ENCODE measurements at places on chromosomes 6 and 20. TPM values are rescaled to one million over a fixed set of nuclear protein-coding genes. Genes with fewer than 3 reads are reported as not detected.
A peak's percentile ranks its signal among the peaks of the same experiment; 100 is the strongest.

DNA sequence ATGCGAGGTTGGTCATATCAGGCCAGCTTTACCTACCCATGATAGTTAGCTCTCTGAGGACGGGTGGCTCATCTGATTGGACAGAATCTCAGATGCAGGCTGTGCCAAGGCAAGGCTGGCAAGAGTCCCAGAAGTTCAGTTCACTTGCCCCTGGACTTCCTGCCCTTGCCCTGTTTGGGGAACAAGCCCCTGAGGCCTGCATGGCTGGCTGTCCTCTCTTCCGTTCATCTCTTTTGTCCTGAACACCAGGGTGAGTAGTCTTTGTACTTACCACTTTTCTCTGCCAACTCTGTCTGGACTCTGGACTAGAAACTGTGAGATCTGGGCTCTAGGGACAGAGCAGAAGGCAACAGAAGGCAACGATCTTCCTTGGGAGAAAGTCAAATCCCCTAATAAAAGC, 769.9 kb downstream of the QKI start:
- H3K4me3 ChIP-seq, result no peak overlapping the region
- no peaks in the 10 kb centered on the region for H3K36me3 ChIP-seq
- no peak for DNase-seq

- no peaks in the 10 kb centered on the region for H3K27me3 ChIP-seq
- no peak overlapping the region for H3K27ac ChIP-seq
- DNase-seq, result no peak
- peaks cover 11% of the 10 kb centered on the region for H3K36me3 ChIP-seq
- H3K4me1 ChIP-seq, result peaks cover 6% of the 10 kb centered on the region
These were observed 4.9 kb downstream of the XPO5 start for GRCh38 chr6:43570876-43571441.

DNA sequence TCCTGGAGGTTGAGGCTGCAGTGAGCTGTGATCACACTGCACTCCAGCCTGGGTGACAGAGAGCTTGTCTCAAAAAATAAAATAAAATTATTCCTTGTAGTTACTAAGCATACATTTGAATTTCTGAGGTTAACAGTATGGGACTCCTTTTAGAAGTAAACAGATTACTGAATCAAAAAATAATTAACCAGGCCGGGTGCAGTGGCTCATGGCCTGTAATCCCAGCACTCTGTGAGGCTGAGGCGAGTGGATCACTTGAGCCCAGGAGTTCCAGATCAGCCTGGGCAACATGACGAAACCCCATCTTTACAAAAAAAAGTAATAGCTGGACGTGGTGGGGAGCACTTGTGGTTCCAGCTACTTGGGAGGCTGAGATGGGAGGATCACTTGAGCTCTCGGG, 22.1 kb upstream of the EEF1A1 start:
- no peak for DNase-seq
- H3K4me1 ChIP-seq, result no peaks in the 10 kb centered on the region
- H3K27ac ChIP-seq, result no peak overlapping the region
- H3K36me3 ChIP-seq, result no peaks in the 10 kb centered on the region
- H3K27me3 ChIP-seq, result no peaks in the 10 kb centered on the region
- no peak overlapping the region for H3K4me3 ChIP-seq

GRCh38 chr6:57075092-57075491, 14.9 kb upstream of the ZNF451 start:
- DNase-seq, result no peak
- no peak overlapping the region for H3K4me3 ChIP-seq
- no peaks in the 10 kb centered on the region for H3K27me3 ChIP-seq
- no peak overlapping the region for H3K27ac ChIP-seq
- peaks cover 30% of the 10 kb centered on the region for H3K36me3 ChIP-seq
- no peaks in the 10 kb centered on the region for H3K4me1 ChIP-seq

UBE2C gene
- 69.0 TPM for total RNA-seq

BIRC7 gene
- total RNA-seq, result not detected

DNA sequence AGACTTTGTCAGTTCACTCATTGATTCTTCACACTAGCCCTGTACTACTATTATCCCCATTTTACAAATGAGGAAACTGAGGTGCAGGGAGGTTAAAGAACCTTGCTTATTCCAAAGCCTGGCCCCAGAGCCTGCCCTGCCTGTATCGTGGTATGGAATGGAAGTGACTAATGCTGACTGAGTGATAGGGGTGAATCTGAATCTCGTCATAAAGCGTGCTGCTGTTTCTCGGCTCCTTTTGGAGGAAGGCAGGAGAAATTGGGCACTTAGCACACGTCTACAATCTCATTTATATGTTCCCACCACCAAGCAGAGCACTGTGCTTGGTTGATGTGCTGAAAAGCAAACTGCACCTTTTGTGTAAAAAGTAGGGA, 17.1 kb downstream of the GFRA4 start:
- H3K4me3 ChIP-seq, result no peak overlapping the region
- H3K27me3 ChIP-seq, result no peaks in the 10 kb centered on the region
- no peaks in the 10 kb centered on the region for H3K4me1 ChIP-seq
- DNase-seq, result no peak

- peaks cover 6% of the 10 kb centered on the region for H3K4me1 ChIP-seq
- no peaks in the 10 kb centered on the region for H3K27me3 ChIP-seq
These were observed 21.1 kb upstream of the EDN1 start for GRCh38 chr6:12269110-12269509.

DNA sequence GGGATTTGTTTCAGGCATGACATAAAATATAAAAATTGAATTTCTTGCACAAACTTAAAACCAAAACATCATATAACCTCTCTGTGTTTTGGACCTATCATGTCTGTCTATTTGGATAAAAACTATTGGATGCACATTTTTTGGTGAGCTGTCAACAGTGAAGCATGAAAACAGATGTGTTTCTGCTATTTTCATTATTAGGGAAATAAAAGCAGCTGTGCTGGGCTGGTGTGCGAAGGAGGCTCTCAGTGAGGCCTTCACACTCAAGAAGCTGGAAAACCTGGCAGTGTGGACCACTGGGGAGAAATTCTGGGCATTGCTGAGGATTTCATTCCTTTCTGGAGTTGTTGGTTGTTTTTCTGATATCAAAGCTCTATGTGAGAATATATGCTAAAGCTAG, 395.3 kb downstream of the GJA1 start:
- DNase-seq, result no peak
- H3K36me3 ChIP-seq, result no peaks in the 10 kb centered on the region
- no peak overlapping the region for H3K27ac ChIP-seq
- no peaks in the 10 kb centered on the region for H3K27me3 ChIP-seq
- H3K4me1 ChIP-seq, result peaks cover 3% of the 10 kb centered on the region
- H3K4me3 ChIP-seq, result no peak overlapping the region

DNA sequence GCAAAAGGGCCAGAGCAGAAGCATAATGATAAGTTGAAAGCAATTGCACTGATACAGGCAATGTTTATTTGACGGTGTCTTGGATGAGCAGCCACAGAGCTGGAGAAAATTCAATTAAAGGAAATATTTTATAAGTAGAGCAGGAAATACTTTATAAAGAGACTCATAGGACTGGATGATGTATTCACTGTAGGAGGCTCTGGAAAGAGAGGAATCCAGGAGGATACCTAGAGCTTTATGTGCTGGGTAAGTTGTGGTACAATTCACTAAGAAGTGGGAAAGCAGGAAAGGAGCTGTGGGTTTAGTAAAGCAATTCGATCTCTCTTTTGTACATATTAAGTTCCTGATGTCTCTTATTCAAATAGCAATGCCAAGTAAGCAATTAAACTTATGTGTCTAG, 86.3 kb downstream of the C6orf118 start:
- H3K36me3 ChIP-seq, result no peaks in the 10 kb centered on the region
- H3K27me3 ChIP-seq, result no peaks in the 10 kb centered on the region
- no peak overlapping the region for H3K27ac ChIP-seq
- DNase-seq, result no peak
- H3K4me1 ChIP-seq, result peaks cover 14% of the 10 kb centered on the region

- no peak for DNase-seq
- H3K4me1 ChIP-seq, result no peaks in the 10 kb centered on the region
- H3K36me3 ChIP-seq, result no peaks in the 10 kb centered on the region
- H3K27ac ChIP-seq, result no peak overlapping the region
- peaks cover 22% of the 10 kb centered on the region for H3K27me3 ChIP-seq
These were observed 61.2 kb downstream of the GCLC start for GRCh38 chr6:53483423-53484353.

DNA sequence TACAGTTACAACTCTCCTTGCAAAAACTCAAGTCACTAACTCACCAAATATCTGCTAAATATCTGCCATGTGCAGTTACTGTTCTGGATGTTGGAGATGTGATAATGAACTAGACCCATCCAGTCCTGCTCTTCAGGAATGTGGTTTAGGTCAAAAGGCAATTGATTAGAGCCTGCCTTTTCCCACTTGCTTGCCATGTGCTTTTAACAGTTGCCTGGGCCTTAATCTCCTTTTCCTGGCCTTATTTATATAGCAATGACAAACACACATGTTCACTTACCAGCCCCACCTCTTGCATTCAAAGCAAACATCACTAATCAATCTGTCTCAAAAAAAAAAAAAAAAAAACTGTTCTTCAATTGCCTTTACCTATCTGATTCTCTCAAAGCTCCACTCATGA, 199.2 kb downstream of the ZNF217 start:
- no peaks in the 10 kb centered on the region for H3K27me3 ChIP-seq
- H3K36me3 ChIP-seq, result peaks cover 4% of the 10 kb centered on the region
- DNase-seq, result no peak
- H3K4me3 ChIP-seq, result no peak overlapping the region
- peaks cover 32% of the 10 kb centered on the region for H3K4me1 ChIP-seq

GRCh38 chr20:20677186-20677585, 35.3 kb downstream of the RALGAPA2 start:
- no peaks in the 10 kb centered on the region for H3K27me3 ChIP-seq
- H3K4me3 ChIP-seq, result no peak overlapping the region
- DNase-seq, result no peak
- H3K4me1 ChIP-seq, result peaks cover 2% of the 10 kb centered on the region
- peak overlapping the region; percentile 84 for H3K27ac ChIP-seq

DNA sequence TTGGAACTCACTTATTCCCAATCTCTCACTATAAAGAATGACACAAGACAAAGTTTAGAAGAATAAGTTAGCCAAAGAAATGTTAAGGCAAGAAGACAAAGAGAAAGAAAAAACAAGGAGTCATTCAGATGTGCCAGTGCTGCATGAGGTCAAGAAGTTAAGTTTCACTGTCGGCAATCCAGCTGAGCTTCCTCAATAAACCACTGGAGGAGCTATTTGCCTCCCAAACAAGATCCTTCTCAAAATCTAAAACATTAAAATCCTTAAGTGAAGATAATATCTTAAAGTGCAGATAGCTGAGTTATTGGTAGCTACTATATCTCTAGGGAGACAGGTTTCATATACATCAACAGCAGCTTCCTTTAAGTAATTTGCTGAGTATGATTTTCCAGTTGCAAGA, 512.3 kb downstream of the HDGFL1 start:
- H3K27ac ChIP-seq, result no peak overlapping the region
- no peak for DNase-seq

DNA sequence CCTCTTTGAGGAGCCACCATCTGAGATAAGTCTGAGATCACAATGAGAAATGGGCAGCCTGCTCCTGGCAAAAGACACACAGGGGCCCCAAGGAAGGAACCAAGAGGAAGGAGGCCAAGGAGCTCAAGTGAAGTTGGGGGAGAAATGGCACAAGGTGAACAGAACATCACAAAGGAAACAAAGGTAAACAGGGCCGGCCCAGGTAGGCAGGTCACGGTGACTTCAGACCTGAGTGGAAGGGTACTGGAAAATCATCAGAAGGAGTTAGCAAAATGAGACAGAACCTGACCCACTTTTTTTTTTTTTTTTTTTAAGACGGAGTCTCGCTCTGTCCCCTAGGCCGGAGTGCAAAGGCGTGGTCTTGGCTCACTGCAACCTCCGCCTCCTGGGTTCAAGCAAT, 11.3 kb downstream of the ZMYND8 start:
- peaks cover 14% of the 10 kb centered on the region for H3K4me1 ChIP-seq
- no peaks in the 10 kb centered on the region for H3K27me3 ChIP-seq
- DNase-seq, result no peak
- H3K4me3 ChIP-seq, result no peak overlapping the region
- H3K36me3 ChIP-seq, result peaks cover 27% of the 10 kb centered on the region

MAP7 gene
- total RNA-seq, result 101 TPM

PPP1R14C gene
- total RNA-seq, result 1.2 TPM

MYCT1 gene
- total RNA-seq, result not detected

DNA sequence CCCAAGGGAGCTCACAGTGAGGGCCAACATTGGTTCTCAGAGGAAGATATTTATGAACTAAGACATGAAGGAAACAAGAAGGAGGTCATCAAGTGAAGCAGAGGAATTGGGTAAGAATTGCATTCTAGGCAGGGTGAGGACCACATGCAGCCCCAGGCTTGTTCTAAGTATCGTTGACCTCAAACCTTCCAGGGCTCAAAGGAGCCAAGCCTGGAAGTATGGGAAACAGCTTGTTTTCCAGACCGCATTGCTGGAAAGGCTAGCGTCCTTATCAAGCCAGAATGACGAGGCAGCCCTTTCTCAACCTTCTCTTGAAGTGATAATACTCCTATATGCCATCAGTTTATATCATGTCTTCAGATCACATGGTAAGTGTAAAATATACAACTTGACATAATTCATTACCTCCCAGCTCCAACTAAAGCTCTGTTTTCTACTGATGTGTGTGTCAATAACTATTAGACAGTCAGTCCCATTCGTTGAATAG, 79.6 kb downstream of the PHACTR2 start:
- no peak for DNase-seq
- peaks cover 5% of the 10 kb centered on the region for H3K4me1 ChIP-seq
- peak overlapping the region; percentile 19 for H3K27ac ChIP-seq
- H3K4me3 ChIP-seq, result no peak overlapping the region
- H3K36me3 ChIP-seq, result peaks cover 14% of the 10 kb centered on the region

CNR1 gene
- total RNA-seq, result 26.2 TPM

GRCh38 chr6:114897536-114897935, 554.7 kb upstream of the HS3ST5 start:
- H3K36me3 ChIP-seq, result no peaks in the 10 kb centered on the region
- no peak overlapping the region for H3K4me3 ChIP-seq
- DNase-seq, result no peak
- H3K27me3 ChIP-seq, result no peaks in the 10 kb centered on the region

EBF4 gene
- total RNA-seq, result 63.8 TPM

NOX3 gene
- total RNA-seq, result not detected

DNA sequence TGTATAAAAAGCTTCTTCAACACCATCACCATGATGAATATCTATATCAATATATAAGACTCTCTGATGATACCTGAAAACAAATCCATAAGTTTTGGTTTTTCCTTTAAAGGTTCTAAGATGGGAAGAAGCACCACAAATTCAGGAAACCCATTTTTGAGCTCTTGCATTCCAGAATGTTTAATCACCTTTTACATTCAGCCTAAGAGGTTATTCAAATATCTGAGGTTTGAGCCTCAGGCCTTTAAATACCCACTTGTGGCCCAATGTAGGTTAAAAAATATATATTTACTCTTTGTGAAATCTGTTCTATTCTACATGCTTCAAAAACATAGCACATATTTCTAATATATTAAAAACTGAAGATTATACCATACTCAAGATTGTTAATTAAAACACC, 17.6 kb downstream of the HDAC2 start:
- no peaks in the 10 kb centered on the region for H3K27me3 ChIP-seq
- H3K4me1 ChIP-seq, result peaks cover 4% of the 10 kb centered on the region
- peaks cover 38% of the 10 kb centered on the region for H3K36me3 ChIP-seq
- no peak overlapping the region for H3K27ac ChIP-seq
- DNase-seq, result no peak

GRCh38 chr6:38016824-38017223, 197.3 kb downstream of the ZFAND3 start:
- H3K27me3 ChIP-seq, result no peaks in the 10 kb centered on the region
- peaks cover 4% of the 10 kb centered on the region for H3K36me3 ChIP-seq
- H3K4me1 ChIP-seq, result peaks cover 7% of the 10 kb centered on the region
- no peak for DNase-seq
- no peak overlapping the region for H3K4me3 ChIP-seq
